Fibroblast of the aortic adventitia (primary cell): ENCODE measurements at places on chromosomes 7 and 10. TPM values are rescaled to one million over a fixed set of nuclear protein-coding genes. Genes with fewer than 3 reads are reported as not detected.

RFC2 gene
- total RNA-seq: 2.5 and 39.0 TPM in 2 replicates

HMX2 gene
- total RNA-seq: not detected in 2 replicates

UNC5B gene
- 20.6 and 35.7 TPM in 2 replicates for total RNA-seq

MEOX2 gene
- total RNA-seq: 2.6 and 13.0 TPM in 2 replicates

ANKRD30A gene
- not detected in 2 replicates for total RNA-seq

SORBS1 gene
- 0.36 and 0.74 TPM in 2 replicates for total RNA-seq

ADAM22 gene
- total RNA-seq: 1.3 and 2.4 TPM in 2 replicates

PKD2L1 gene
- not detected in 2 replicates for total RNA-seq

MEPCE gene
- total RNA-seq: 48.0 and 49.6 TPM in 2 replicates

WDR91 gene
- total RNA-seq: 6.5 and 15.4 TPM in 2 replicates

OR9A2 gene
- total RNA-seq: not detected in 2 replicates

SUN3 gene
- total RNA-seq: not detected in 2 replicates

CLCN1 gene
- 0.16 TPM in 1 of 2 replicates, not detected in the other for total RNA-seq

CALCR gene
- not detected in 2 replicates for total RNA-seq

GPER1 gene
- 2.9 and 6.4 TPM in 2 replicates for total RNA-seq

RGR gene
- not detected in 2 replicates for total RNA-seq

CHRM2 gene
- 1.2 and 26.4 TPM in 2 replicates for total RNA-seq
